Activated T-cell treated with anti-CD3 and anti-CD28 coated beads, Interleukin-2, amount 50 U/mL, for 48 hours (primary cell): ENCODE measurements at places on chromosomes 4 and X.

DNA sequence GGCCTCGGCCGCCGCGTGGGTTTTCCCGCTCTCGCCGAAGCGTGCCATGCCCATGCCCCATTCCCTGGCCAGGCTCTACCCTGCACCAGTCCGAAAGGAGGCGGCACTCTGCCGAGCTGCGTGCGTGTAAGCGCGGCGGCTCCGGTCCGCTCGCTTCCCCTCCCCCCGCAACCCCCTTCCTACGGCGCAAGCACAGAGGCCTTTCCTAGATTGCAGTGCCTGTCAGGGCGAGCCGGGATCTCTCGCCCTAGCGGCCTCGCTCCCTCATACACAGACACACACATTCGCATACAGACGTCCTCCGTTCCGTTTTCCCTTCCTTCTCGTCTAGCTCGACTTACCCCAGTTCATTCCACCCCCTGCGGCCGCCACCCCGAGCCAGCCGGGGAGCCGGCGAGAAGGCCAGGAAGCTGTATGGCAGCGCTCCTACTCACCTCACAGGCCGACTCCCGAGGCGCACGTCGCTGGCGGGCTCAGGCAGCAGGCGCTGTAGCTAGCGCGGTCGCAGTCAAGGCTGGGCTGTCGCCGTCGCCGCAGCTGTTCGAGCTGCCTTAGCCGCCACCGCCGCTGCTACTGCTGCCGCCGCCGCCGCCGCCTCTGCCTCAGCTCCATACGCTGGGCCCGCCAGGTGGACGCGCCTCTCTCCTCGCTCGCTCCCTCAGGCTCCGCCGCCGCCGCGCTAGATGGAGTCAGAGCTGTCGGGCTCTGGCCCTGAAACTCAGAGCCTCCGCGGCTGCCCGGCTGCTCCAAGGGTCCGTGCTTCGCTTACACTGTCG, 615 bp downstream of the NEXMIF start:
- peak; percentile 50 for DNase-seq

GRCh38 chr4:83115656-83116285, 1.2 kb upstream of the PLAC8 start:
- no peak for DNase-seq

GRCh38 chr4:106409901-106410889, 41.6 kb upstream of the GIMD1 start:
- no peak for DNase-seq

DNA sequence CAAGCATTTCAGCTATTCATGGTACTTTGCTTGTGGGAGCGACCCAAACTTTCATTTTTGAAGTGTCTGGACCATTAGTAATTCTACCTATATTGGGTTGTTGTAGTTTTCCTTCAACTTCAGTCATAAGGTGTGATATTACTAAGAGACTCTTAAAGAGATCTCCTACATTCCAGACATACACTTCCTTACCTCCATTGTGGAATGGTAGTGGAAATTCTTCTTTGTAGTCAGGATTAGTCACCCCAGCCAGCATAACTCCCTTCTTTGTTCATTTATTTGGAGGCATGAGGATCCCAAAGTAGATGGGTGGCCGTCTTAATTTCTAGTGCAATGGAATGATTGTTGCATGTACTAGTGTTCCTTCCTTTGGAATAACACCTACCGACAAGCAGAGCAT, 991.4 kb downstream of the ARAP2 start:
- no peak for DNase-seq

- DNase-seq = no peak
Measured at GRCh38 chr4:163868445-163868844, 374.0 kb downstream of the TMA16 start.

DNA sequence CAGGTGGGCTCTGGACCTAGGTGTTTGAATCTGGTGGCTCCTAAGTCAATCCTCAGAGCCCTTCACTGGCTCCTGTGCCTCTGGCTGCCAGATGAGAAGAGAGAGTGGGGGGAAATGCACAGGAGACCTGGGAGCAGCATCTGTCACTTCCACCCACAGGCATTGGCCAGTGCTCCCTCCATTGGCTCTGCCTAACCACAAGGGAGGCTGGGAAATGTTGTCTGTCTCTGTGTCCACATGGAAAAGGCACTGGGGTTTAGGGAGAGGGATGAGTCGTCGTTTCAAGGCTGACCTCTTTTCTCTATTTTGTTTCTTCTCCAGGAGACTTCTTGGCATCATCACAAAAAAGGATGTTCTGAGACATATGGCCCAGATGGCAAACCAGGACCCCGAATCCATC, 76.4 kb downstream of the CLCN4 start:
- no peak for DNase-seq

GRCh38 chrX:152992115-152992514, 1.8 kb downstream of the PNMA5 start:
- no peak for DNase-seq

- no peak for DNase-seq
Measured at GRCh38 chrX:104432321-104432720, 133.7 kb upstream of the IL1RAPL2 start.

GRCh38 chrX:155070663-155070974, 317 bp downstream of the CMC4 start:
- no peak for DNase-seq

GRCh38 chr4:182022909-182023308, 220.3 kb upstream of the TENM3 start:
- no peak for DNase-seq

DNA sequence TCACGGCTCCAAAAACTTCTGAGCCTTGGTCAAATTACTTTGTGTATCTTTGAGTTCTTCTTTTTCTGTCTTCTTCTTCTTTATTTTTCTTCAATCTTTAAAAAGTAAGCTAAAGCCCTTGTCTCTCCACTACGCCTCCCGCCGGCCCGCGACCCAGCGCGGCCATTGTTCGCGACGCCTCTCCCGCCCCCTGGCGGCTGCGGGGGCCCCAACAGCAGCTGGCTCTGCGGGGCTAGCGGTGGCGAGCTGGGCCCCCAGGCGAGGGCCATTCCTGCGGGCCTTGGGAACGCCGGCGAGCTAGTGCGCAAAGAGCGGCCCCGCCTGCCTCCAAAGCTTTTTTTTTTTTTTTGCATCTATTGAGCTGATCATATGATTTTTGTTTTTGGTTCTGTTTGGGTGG, 119.1 kb downstream of the TGIF2LX start:
- DNase-seq = no peak

DNA sequence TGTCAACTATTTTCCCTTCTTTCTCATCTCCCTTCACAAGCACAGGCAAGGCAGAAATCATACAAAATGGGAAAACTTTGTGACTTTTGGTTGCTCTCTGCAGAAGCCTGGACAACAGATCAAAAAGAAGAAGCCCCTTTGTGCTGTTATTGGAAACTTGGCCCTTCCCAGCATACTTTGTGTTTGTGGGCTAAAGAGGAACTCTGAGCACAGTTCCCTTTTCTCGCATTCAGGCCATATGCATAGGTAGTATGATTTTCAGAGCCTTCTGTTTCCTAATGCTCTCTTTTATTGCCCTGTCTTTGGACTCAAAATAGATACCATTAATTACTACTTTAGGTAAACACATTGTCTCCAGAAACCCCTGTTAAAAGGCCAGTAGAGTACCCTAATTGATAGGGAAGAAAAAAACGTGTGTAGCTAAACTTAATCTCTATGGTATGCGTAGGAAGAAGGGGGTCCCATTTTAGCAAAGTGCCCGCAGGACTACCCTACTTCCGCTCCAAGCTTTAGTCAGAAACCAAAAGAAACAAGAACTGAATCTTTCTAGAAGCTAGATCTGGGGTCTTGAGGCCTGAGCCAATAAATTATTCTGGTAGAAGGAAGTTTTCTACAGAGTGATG, 26.6 kb downstream of the VSIG4 start:
- no peak for DNase-seq

DNA sequence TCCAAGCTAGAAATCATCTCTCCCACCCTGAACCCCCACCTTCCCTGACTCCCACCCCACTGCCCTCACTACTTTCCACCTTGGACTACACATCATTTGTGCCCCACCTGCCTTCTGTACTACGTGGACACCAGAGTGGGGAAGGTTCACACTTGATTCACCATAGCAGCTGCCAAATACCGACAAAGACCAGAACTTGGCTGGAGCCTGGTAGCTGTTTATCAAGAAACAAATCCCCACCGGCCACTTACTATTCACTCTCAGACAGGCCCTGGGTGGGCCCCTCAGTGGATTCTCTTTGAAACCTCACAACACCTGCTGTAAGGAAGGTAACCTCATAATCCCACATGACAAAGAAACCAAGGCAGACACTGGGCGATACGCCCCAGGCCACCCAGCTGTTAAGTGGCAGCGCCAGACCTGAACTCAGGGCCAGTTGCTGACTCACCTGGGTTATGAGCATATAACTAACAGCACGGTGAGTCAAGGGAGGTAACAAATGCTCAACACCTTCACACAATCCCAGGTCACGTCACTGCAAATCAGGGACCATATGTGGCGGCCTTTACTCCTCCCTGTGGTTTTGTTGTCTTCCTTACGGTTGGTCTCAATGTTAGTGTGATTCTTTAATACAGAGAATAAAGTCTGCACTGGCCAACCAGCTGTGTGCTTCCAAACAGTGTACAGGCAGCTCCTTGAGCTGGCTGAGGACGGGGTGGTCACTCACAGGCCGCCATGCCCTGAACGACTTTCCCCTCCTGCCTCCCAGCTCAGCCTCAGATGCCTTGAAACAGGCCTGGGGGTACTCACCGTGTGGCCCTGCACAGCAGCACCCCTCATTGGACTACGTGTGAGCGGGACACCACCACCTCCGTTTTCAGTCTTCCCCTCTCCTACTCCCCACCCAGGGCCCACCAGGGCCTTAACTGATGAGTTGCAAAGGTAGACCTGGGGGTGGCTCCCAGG, 7.5 kb downstream of the WDR1 start:
- DNase-seq = peak; percentile 55

GRCh38 chrX:115531818-115532403, 29.1 kb upstream of the PLS3 start:
- DNase-seq = no peak

DNA sequence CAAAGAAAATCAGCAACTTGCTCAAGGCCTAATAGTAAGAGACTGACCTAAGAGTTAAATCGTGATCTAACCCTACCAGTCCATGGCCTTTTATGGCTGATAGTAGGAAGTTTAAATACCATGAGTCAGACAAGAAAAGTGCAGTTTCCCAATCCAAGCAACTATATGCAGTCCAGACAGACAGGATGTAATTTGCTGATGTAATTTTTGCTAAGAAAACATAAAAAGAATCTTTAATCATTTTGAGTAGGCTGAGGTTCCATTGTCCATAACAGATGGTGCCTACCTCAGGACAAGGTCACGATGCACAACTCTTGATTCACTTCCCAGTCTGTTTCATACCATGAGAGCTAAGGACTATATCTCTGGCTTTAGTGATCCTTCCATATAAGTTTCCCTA, 317.5 kb upstream of the GRIA3 start:
- no peak for DNase-seq
